ENCODE measurements at places on chromosomes 7 and 10.
A peak's percentile ranks its signal among the peaks of the same experiment; 100 is the strongest.

DNA sequence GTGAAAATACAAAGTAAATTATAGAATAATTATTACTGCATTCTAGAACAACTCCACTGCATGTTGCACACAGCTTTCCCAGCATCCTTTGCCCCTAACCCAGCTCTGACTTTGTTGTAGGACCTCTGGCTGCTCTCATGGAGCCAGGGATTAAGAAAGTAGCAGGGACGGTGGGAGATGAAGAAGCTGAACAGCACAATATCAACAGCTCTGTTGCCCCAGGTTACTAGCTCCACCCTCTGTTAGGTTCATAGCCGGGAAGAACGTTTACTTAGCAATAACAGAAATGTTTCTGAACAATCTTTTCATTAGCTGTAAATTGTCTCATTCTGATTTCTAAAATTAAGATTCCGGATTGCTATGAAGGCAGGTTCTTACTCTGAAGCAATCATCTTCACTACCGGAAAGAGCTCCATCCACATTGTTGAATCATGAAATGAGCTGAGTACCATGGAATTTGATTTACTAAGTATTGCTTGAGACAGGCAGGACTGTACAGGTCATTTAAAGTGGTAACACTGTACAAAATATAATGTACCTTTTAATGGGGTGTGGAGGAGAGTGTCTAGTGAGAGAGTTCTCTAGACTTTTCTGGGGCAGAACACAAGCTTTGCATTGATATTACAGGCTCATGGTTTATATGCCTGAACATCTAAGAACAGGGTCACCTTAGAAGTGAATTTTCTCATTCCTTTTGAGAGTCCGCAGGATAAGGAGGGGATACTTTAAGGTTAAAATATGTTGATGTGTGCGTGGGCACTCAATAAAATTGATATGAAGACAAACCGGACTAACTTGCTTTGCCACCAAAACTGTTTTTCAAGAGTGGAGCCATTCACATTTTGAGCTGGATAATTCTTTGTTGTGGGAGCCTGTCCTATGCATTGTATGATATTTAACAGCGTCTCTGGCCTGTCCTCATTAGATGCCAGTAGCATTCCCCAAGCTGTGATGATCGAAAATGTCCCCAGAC lies 20.8 kb upstream of the RAB18 start:
- peak; percentile 29 for DNase-seq

- DNase-seq: no peak
These were observed 804 bp downstream of the C10orf95 start for GRCh38 chr10:102450374-102451104.

GRCh38 chr7:138958391-138958956 lies 22.7 kb downstream of the KIAA1549 start:
- no peak for DNase-seq

GRCh38 chr10:12484941-12485805 lies 135.8 kb downstream of the CAMK1D start:
- no peak for DNase-seq

DNA sequence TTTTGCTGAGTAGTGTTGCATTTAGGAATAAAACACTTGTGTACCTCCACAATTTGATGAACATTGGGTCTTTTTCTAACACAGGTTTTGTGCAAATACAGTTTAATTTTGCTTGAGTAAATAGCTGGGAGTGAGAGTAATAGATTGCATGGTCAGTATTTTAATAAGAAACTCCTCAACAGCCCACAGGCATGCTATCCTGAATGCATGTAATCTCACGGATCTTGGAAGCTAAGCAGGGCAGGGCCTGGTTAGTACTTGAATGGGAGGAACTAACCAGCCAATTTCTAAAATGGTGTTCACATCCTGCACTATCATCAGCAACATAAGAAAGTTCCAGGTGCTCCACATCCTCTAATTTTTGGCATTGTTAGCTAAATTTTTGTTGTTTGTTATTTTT lies 685.4 kb upstream of the MBL2 start:
- no peak for DNase-seq

GRCh38 chr7:44987996-44988395 lies 9.2 kb upstream of the MYO1G start:
- DNase-seq: no peak

DNA sequence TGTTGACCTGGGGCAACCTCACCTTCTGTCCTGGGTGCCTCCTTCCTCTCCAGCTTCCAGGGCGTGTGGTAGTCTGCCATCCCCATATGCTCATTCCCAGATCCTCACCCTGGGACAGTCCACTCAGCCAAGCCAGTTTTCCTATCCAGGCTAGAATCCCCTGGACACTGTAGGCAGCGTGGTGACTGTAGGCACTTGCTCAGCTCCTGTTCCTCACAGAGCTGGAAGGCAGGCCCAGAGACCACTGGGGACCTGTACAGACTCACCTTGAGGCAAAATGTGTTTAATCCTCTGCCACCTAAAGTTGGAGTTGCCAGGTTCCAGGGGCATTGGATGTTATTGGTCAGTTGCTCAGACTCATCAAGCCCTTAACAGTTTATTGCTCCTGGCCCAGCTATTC lies 2.4 kb upstream of the GRID1 start:
- DNase-seq: no peak

DNA sequence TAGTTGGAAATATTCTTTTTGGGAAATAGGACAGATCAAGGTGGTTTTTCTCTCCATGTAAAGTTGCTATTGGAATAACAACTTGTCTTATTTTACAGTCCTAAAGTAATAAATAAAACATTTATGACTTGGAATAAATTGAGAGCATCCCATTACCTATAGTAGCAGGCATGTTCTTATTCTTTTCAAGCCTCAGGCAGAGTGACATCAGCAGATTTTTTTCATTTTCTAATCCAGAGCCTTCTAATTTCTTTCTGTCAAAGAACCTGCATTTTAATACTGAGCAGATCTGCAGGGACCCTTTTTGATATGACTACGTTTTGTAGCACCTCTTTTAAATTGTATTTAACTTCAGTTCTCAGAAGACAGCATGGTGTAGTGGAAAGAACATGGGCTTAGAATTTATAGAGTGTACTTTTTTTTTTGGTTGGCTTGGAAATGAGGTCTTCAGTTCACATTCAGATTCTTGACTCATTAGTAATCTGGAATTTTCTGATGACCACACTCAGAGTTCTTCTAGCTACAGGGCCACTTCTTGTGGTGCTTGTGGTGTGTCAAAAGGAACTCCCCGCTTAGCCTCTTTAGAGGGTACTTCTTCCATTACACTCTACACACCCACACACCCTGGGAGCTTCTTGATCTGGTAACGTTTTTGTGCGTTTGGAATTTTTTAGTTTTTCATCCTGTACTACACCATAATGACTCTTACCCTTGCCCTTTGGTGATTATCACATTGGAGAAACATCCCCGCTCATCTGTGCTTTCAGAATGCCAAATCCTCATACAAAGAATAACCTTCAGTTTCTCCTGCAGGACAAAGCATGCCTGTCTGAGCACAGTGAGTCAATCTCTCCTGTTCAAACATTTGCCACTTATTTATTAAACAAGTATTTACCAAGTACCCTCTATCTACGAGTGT lies 34.6 kb downstream of the AGK start:
- peak; percentile 60 for DNase-seq

GRCh38 chr7:24894429-24895221 lies 85.4 kb downstream of the OSBPL3 start:
- DNase-seq: no peak

DNA sequence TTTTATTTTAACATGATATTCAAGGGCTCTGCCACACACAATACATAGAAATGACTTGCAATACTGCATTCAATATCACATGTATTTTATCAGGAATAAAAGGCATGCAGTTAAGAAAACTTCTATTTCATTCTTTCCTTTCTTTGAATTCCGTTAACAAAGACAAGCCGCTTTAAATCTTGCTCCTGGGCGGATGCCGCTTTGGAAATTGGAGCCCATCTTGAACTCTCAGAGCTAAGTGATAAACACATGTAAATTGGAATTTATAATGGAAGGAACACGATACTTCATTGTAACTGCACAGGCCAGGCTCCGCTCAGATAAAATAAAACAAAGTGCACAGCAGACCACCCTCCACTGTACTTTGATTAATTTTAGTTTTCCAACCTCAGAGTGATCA lies 774.5 kb upstream of the COBL start:
- DNase-seq: no peak

GRCh38 chr10:116477986-116478664 lies 50.5 kb downstream of the PNLIPRP3 start:
- no peak for DNase-seq

DNA sequence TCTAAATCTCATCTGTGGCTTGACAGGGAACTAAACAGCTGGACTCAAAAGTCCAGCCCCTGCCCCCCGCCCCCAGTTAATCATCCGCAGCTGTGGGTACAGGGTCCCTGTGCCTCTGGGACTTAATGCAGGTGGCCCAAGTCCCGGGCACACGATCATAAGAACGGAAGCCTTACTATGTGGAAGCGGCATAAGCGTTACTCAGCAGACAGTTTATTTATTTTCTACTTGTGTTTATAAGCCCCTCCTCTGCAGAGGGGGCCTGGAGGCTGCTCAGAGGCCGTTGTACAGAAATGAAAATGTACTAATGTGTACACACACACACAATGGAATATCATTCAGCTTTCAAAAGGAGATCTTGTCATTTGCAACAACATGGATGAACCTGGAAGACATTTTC lies 158.0 kb upstream of the TNS3 start:
- no peak for DNase-seq

DNA sequence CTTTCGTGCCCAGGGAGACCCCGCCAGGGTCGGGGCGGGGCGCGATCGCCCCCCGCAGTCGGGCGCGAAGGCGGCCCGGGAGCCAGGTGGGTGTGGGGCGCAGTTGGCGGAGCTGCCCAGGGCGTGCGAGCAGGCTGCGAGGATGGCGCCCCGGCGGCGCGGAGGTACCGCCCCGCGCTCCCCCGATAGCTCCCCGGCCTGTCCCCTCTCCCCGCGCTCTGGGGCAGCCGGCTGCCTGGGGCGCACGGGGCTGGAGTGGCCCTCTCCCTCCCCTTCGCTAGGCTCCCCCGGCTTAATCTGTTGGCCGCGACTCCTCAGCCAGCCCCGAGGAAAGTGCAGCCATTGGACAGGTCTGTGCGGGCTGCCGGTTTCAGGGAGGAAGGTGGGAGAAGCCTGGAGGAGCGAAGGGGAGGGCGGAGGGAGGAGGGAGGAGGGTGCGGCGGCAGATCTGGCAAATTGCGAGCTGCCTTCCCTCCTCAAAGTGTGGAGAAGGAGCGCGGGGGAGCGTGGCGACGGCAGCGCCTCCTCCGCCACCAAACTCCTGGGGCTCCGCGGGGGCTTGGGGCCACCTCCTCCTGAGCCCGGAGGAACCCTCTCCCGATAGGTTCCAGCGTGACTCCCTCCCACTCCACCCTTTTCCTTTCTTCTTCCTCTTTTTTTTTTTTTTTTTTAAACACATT lies 361 bp upstream of the PLXDC2 start:
- no peak for DNase-seq

DNA sequence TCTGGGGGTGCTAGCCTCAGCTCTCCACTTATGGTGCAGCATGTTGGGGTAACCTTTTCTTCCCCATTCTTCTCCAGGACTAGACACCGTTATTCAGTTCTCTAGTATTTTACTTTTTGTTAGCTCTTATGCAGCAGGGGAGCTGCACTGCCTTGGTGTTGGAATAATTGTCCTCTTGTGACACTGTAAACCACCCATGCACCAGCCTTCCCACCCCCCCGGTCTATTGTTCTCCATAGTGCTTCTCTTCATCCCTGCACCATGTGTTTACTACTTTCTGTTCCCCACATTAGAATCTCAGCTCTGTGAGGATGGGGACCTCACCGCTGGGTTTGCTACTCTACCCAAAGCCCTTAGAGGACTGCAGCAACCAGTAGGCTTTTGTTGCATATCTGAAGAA lies 230.7 kb downstream of the RPS24 start:
- no peak for DNase-seq

GRCh38 chr10:95422233-95422632 lies 131.4 kb upstream of the PDLIM1 start:
- no peak for DNase-seq

DNA sequence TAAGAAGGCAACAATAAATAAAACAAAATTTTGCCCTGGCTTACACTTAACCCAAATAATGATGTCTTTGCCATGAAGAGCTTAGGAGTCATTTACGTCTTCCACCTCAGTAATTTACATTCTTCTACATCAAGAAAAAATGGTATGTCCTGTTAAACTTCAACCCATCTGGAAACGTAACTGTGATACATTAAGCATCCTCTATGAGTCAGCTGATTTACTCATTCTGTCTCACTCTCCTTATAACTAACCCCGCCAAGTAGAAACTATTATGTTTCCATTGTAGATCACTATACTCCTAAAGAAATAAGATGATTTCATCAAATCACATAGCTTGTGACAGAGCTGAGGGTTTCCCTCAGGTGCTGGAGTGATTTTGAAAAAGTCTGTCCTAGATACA lies 330.7 kb downstream of the CDC14C start:
- peak; percentile 38 for DNase-seq

- DNase-seq: no peak
These were observed 37.0 kb downstream of the PPP2R2D start for GRCh38 chr10:131937836-131938235.

DNA sequence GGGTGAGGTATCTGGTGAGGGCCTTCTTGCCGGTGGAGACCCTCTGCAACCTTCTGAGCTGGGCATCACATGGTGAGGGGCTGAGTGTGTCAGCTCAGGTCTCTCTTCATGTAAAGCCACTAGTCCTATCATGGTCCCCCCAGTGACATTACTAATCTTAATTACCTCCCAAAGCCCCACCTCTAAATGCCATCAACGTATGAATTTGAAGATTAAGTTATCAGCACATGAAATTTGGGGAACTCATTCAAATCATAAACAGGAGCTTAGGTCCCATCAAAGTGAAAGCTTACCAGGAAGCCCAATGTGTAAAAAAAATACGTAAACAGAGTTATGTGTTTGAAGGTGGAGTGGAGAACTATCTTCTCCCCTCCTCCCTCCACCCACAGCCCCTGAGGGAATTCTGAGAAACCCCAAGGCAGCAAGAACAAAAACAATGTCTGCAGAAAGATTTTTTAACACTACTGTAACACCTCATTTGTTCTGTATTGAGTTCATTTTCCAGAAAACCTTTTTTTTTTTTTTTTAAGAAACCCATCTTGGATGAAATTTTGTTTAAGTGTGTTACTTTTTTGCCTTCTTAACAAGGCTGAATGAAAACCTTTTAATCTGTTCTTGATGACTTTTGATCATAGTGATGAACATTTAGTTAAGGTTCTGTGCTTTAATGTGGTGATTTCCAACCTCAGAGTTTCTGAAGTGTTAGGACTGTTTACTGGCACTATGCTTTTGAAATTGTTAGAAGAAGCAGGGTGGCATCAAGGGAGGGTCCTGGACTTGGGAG lies 19.1 kb upstream of the PCGF5 start:
- no peak for DNase-seq

DNA sequence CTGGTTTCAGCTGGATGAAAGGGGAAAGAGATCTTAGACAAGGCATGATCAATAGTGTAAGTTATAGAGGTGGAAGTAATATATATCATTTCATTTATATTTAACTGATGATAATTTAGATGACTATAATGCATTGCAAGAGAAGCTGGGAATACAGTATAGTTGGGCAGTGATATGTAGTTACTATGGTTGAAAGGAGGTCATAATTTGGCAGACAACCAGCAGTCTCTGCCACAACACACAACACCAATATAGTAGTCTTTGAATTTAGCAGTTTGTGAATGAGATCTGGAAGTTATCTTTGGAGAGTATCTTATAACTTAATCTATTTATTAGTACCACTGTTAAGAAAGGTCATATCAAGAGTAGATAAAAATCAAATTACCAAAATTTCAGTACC lies 39.9 kb downstream of the TAX1BP1 start:
- DNase-seq: no peak

GRCh38 chr10:88042160-88043100 lies 179.0 kb downstream of the PTEN start:
- no peak for DNase-seq

- no peak for DNase-seq
These were observed 31.6 kb downstream of the ENO4 start for GRCh38 chr10:116880716-116881482.

GRCh38 chr10:23448802-23449570 lies 10.1 kb downstream of the OTUD1 start:
- DNase-seq: no peak
